Activated naive CD8-positive, alpha-beta T cell treated with anti-CD3 and anti-CD28 coated beads, Interleukin-2, amount 10 ng/mL, durations not matched to agents 7 days and 5 days (primary cell): ENCODE measurements at places on chromosomes 2 and 18.

- DNase-seq, result no peak
These were observed 62.5 kb downstream of the DHRS9 start for GRCh38 chr2:169131587-169132512.

DNA sequence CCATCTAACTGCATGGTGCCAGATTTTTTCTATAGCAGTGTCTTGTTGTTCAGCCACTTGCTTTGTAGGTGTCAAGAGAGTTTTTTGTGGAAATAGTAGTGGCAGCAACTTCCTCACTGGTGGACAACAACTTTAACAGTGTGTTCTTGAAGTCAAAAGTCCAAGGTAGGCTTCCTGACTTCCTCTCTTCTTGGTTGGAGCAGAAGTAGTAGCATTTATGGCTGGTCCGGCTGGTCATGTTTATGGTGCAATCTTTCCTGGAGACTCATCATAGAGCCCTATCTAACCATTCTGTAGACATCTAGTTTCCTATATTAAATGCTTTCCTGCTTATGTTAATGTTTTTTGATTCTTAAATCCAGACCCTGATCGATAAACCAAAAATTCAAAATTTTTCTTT is 11.7 kb downstream of the GPR75 start:
- DNase-seq, result no peak

DNA sequence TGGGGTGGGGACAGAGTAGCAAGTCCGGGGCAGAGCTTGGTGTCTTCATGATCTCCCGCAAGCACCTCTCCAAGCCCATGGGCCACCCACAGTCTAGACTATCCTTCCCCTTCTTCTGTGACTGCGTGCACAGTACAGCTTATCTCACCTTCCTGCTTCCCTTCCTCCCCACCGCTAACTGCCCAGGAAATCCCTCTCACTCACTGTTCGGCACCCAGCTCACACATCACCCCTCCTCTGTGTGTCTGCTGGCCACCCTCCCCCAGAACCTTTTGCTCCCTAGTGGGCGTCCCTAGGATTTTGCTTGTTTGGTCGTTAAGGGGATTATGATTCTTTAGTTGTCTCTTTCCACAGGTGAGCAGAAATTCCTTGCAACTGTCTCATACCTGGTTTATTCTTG is 31.5 kb upstream of the SMAD7 start:
- no peak for DNase-seq

DNA sequence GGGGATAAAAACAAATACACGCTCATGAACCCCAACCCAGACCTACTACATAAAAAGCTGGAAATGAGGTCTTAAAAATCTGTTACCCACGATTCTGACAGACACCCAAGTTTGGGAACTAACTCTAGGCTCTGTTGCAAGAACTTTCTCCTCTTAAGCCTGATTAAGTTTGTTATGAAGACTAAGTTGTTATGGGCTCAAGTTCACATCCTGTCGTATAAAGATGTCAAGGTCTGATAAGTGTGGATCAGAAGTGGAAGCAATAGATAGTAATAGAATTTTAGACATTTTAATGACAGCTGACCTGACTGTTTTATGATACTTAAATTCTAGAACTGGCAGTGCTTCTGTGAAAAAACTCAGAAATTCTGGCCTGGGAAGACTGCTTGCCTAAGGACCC is 43.2 kb downstream of the LPIN2 start:
- DNase-seq, result no peak
